Activated CD8-positive, alpha-beta T cell treated with anti-CD3 and anti-CD28 coated beads for 36 hours (primary cell): ENCODE measurements at places on chromosomes 1 and 21. TPM values are rescaled to one million over a fixed set of nuclear protein-coding genes. Genes with fewer than 3 reads are reported as not detected.

FRRS1 gene
- 4.0 TPM for total RNA-seq

OR2M5 gene
- total RNA-seq: not detected

RGSL1 gene
- not detected for total RNA-seq

NBPF4 gene
- total RNA-seq: not detected
